Tibial nerve (tissue), 4 donors: ENCODE measurements at places on chromosomes 3 and 15. TPM values are rescaled to one million over a fixed set of nuclear protein-coding genes. Genes with fewer than 3 reads are reported as not detected.

DNA sequence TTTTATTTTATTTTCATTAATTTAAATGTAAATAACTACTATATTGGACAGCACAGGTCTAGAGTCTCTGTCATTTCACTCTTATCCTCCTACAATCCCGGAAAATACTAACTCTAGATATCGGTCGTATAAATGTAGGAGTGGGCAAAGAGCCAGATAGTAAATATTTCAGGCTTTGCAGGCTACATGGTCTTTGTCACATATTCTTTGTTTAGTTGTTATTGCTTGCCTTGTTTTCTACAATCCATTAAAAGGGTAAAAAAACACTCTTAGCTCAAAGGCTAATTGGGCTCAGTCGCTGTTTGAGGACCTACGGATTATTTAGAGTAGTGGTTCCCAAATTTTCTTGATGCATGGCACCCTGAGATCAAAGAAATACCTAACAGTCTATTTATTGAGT lies 1.7 kb downstream of the KNL1 start:
- no peaks in the 10 kb centered on the region for H3K27me3 ChIP-seq
- no peak for DNase-seq
- no peaks in the 10 kb centered on the region for H3K4me1 ChIP-seq
- H3K36me3 ChIP-seq: no peaks in the 10 kb centered on the region
- H3K4me3 ChIP-seq: no peak overlapping the region
- H3K27ac ChIP-seq: no peak overlapping the region

DNA sequence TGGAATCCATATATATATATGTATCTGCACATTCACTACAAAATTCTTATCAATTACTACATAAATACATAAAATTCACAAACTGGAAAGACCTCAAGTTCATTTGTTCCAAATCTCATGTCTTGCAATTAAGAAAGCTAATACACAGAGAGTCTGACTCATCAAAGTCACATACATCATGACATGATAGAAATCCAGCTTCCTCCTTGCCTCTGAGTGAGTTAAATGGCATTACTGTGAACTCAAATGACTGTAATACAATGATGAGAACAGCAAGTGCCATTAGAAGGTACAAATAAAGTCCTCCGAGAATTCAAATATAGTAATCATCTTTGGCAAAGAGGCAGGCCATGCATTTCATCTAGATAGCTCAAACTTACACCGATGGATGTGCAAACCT lies 55.1 kb upstream of the AGTR1 start:
- H3K4me3 ChIP-seq: no peak overlapping the region
- no peak for DNase-seq
- no peaks in the 10 kb centered on the region for H3K4me1 ChIP-seq
- H3K27me3 ChIP-seq: peaks cover 2% of the 10 kb centered on the region

DNA sequence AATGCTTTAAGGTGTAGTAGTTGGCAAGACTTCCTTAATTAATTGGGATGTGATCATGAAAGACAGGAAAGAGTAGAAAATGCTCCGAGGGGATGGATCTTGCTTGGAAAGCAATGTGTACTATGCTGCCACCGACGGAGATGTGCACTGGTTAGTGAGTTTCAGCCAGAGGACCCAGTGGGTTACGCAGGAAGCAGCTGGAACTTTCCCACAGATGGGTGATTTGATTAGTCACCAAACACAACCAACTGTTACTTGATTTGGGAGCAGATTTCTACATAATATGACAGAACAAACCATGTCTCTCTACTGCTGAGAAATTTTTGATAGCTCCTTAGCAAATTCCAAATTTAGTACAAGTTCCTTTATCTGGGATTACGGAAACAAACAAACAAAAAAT lies 245.4 kb upstream of the MCTP2 start:
- H3K4me3 ChIP-seq: no peak overlapping the region
- DNase-seq: no peak
- peak overlapping the region; percentile 25 for H3K27ac ChIP-seq

DNA sequence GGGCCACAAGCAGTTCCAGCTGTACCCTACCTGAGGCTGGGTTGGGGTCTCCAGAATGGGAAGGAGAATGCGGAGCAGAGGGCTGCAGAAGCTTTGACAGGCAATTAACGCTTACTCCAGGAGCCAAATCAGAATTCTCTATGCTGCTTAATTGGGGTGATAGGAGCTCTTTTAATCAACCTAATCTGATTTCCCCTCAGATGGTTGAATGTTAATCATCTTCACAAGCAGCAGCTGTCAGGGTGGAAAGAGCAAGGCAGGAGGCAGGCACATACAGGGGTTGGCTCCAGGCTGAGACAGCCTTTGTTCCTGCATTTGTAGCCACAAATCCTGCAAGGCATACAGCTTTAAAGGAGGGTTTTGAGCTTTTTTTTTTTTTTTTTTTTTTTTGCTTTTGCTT lies 2.6 kb downstream of the CILP start:
- no peak for DNase-seq
- H3K4me3 ChIP-seq: no peak overlapping the region
- peaks cover 6% of the 10 kb centered on the region for H3K36me3 ChIP-seq
- no peaks in the 10 kb centered on the region for H3K27me3 ChIP-seq

GRCh38 chr3:43638594-43639447 lies 17.0 kb upstream of the ANO10 start:
- H3K27ac ChIP-seq: no peak overlapping the region
- H3K27me3 ChIP-seq: no peaks in the 10 kb centered on the region
- H3K4me1 ChIP-seq: no peaks in the 10 kb centered on the region
- H3K36me3 ChIP-seq: no peaks in the 10 kb centered on the region

XIRP1 gene
- total RNA-seq: not detected
